ENCODE measurements at places on chromosomes 6 and 20. TPM values are rescaled to one million over a fixed set of nuclear protein-coding genes. Genes with fewer than 3 reads are reported as not detected.

MUCL3 gene
- not detected for total RNA-seq

MLIP gene
- total RNA-seq, result 4.5 TPM

DNA sequence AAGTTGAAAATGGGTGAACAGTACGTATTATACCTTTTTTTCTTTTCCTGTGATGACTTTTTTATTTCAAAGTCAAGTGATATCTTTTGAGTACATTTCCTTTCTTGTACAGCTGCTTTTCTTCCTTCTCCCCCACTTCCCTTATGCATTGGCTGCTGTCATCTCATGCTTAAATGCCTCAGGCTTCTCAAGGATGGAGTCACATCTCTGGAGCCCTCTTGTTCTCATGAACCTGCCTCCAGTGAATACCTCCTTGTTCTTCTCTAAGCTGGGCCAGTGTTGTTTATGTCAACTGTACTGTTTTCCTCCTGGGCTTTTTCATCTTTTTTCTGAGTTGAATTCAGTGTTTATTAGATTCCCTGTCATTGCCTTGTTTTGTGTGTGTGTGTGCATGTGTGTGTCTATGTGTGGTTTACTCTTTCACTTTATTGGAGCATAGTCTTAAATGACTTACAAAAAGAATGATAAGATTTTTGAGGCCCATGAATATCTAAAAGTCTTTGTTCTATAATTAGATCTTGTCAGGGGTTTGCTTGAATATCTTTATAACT, 23.6 kb downstream of the STXBP5 start:
- H3K36me3 ChIP-seq, result no peaks in the 10 kb centered on the region
- H3K27ac ChIP-seq, result no peak overlapping the region
- no peak for DNase-seq

DNA sequence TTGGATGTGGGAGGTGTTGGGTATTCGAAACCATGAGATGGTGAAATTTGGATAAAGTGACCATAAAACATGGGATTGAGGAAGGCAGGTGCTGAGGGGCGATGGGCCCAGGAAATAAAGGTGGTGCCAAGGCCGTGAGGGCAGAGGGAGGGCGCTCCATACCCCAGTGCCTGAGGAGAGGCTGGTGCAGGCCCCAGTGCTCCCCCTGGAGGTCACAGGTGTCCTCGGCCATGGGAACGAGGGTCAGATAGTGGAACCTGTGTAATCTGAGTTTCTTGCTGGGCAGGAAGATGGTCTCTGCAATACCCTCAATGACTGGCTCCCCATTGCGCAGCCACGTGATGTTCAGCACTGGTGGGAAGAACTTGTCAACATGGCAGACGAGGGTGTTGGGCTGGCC, 16.2 kb downstream of the HLA-DPB1 start:
- no peak overlapping the region for H3K4me3 ChIP-seq
- no peaks in the 10 kb centered on the region for H3K27me3 ChIP-seq
- no peaks in the 10 kb centered on the region for H3K36me3 ChIP-seq
- H3K27ac ChIP-seq, result no peak overlapping the region
- no peak for DNase-seq

DNA sequence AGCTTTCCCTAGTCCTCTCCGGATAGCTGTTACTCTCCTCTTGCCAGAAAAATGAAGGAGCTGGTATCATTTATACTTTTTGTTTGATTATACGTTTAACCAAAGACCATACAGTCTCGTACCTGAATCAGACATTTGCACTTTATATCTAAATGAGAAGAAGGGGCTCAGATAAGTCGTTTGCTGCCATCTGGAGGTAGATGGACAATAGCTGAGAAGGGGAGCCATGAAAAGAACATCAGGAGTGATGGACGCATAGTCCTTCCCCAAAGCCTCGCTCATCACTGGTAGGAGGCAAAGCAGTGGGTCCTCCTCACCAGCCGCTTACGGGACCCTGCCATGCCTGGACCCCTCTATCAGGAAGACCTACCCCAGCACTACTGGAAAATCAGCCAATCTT, 45.4 kb downstream of the RPF2 start:
- no peak overlapping the region for H3K4me3 ChIP-seq
- H3K4me1 ChIP-seq, result no peaks in the 10 kb centered on the region
- H3K27me3 ChIP-seq, result no peaks in the 10 kb centered on the region
- H3K27ac ChIP-seq, result no peak overlapping the region

DNA sequence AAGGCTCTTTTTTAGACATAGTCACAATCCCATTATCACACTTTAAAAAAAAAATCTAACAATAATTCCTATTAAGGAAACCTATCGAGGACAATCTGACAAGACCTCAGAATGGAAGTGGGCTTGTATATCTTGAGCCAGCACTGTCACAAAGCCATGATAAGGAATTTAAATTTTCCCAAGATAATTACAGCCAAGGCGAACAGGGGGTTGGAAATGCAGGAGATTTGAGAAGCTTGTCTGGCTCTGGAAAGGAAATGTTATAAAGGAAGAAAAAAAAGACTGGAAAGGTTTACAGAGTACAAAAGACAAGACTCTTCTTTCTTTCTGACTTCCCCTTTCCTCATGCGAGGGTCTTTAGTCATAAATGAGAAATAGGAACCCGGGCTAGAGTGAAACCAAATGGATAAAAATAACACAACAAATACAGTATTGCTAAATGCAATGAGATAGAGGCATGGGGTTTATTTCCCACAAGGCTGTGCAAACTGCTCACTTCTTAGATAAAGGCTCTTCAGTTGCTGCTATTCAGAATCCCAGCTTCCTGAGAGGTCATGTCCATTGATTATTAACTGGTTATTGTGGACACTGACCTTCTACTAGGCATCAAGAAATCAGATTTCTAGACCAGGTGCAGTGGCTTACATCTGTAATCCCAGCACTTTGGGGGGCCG, 13.4 kb upstream of the GHRH start:
- no peaks in the 10 kb centered on the region for H3K4me1 ChIP-seq
- no peaks in the 10 kb centered on the region for H3K27me3 ChIP-seq
